ENCODE measurements at places on chromosomes 7 and 10. TPM values are rescaled to one million over a fixed set of nuclear protein-coding genes. Genes with fewer than 3 reads are reported as not detected.
A peak's percentile ranks its signal among the peaks of the same experiment; 100 is the strongest.

GRCh38 chr7:51459809-51460208 is 143.2 kb upstream of the COBL start:
- H3K27ac ChIP-seq, result no peak overlapping the region
- H3K36me3 ChIP-seq, result no peaks in the 10 kb centered on the region
- H3K4me3 ChIP-seq, result no peak overlapping the region
- no peak for DNase-seq
- H3K4me1 ChIP-seq, result no peaks in the 10 kb centered on the region

GIMAP1 gene
- total RNA-seq, result 5.9 TPM

DNA sequence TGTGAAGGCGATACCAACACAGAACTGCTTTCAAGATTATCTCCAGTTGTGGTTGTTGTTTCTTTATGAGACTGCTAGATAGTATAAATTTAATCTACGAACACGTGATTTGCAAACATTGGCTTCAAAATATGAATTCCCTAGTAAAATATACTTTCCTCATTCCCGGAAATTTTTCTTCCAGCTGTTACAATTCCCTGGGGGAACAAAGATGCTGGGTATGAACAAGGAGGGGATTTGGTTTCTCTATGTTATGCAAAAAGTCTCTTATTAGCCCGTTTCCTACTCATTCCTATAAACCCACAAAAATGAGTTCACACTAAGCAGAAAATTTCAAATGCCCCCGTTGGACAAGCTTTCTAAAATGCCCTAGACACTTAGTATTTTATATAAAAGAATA is 928.3 kb downstream of the CNTNAP2 start:
- no peak overlapping the region for H3K27ac ChIP-seq
- no peak overlapping the region for H3K4me3 ChIP-seq
- no peak for DNase-seq
- no peaks in the 10 kb centered on the region for H3K27me3 ChIP-seq
- H3K4me1 ChIP-seq, result no peaks in the 10 kb centered on the region

PON3 gene
- total RNA-seq, result 0.69 TPM

DNA sequence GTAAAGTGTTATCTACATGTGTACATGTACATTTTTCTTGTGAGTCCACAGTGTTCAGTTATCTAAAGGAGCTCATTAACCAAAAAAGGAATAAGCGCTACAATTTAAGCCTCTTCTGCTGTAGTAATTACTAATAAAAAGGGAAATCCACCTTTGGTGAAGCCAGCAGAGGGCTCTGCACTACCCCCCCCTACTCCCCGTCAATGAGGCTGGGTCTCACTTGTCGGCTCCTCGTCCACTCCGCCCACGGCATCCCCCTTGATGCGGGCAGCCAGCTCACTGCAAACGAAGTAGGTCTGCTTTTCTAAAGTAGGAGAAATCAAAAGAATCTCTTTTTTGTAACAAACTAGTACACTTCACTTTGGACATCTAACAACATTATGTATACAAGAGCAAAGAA is 4.7 kb upstream of the WASHC2A start:
- no peak for DNase-seq
- H3K4me3 ChIP-seq, result no peak overlapping the region
- H3K4me1 ChIP-seq, result peaks cover 17% of the 10 kb centered on the region
- H3K36me3 ChIP-seq, result no peaks in the 10 kb centered on the region
- H3K27ac ChIP-seq, result no peak overlapping the region

CUL1 gene
- 48.2 TPM for total RNA-seq

DNA sequence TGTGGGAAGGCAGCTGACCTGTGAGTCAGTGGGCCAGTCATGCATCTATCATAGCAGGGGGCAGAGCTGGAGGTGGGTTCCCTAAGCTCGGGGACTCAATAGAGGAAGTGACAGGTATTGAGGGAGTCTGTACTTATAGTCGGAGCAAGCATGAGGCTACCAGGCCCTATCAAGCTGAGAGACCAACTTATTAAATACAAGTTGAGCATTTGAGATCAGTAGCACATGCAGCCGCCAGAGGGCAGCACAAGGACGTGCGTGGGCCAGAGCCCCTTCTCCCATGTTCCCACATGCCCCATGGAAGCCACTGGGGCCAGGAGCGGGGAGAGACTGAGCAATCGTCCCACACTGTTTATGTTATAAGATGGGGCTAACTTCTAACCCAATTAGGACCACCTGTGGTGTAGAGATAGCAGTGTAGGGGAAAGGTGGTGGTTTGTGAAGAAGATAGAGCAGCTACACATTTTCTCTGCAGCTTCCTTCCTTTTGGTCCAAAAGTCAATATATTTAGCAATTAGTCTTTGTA is 13.0 kb upstream of the STK31 start:
- H3K4me3 ChIP-seq, result no peak overlapping the region
- H3K36me3 ChIP-seq, result peaks cover 42% of the 10 kb centered on the region
- DNase-seq, result peak; percentile 28
- no peaks in the 10 kb centered on the region for H3K4me1 ChIP-seq
- H3K27me3 ChIP-seq, result no peaks in the 10 kb centered on the region

GRCh38 chr7:20403331-20403730 is 72.6 kb downstream of the ITGB8 start:
- H3K4me3 ChIP-seq, result no peak overlapping the region
- H3K27me3 ChIP-seq, result no peaks in the 10 kb centered on the region
- no peaks in the 10 kb centered on the region for H3K36me3 ChIP-seq
- H3K4me1 ChIP-seq, result peaks cover 32% of the 10 kb centered on the region
- H3K27ac ChIP-seq, result no peak overlapping the region

COPG2 gene
- 16.9 TPM for total RNA-seq
